ENCODE measurements at places on chromosomes 16 and 17.

DNA sequence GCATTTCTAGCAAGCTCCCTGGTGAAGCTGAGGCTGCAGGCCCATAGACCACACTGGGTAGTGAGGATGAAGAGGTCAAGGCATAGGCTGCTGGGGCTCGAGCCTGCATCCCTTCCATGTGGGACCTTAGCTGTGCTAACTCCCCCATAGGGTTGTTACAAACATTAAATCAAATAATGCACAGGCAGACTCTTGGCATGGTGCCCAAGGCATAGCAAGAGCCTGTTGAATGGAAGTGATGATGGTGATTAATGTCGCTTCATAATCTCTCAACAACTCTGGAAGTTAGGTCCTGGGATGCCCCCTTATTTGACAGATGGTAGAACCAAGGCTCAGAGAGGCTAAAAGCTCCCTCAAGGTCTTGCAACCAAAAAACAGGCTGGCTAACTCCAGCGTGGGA lies 283.9 kb upstream of the EEF2KMT start:
- DNase-seq = no peak

DNA sequence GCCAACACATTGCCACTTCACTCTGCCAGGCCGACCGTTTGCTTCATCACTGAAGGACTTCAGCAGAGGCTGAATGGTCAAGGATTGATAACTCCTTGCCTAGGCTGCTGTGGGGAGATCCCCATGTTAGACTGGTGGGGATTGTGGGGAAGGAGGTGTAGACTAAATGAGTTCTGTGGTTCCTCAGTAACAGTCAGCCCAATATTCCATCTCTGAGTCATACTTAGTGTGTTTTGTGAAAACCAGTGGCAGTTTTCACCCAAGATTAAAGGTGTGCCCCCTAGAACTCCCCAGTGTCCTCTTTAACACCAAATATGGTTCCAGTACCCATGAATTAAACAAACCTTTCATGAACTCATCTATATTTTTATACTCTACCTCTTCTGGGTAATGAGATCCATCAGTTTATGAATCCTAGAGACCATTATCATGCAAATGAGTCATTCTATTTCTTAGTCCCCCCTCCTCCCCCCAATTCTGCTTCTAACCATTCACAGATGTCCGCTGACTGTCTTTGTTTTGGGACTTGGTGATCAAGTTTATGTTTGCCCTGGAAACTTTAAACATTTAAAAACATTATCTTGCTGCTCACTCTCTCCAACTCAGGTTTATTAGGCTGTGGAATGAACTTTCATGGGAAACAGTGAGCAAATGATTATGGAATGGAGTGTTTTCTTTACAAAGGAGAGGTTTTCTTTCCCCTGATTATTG lies 66.8 kb upstream of the GAS7 start:
- peak; percentile 42 for DNase-seq

GRCh38 chr17:17236295-17237025 lies 508 bp downstream of the FLCN start:
- peak; percentile 49 for DNase-seq

DNA sequence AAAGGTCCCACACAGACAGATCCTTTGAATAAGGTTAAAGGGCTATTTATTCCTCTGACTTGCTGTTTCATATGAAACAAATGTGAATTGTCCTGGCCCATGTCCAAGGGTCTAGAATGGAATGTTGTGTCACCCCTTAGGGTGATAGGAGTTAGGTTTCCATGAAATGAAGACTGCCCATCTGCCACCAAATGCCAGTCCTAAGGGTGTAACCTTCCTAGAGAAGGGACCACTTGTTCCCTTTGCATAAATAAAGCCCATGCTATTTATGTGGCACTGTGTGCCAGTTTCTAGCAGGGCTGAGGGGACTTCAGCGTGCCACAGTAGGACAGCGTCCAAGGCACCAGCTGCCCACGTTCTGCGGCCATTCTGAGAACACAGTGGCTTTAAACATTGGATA lies 171.3 kb downstream of the ABCA8 start:
- no peak for DNase-seq

GRCh38 chr16:25580041-25580440 lies 111.7 kb upstream of the HS3ST4 start:
- no peak for DNase-seq

GRCh38 chr16:1184156-1184868 lies 31.4 kb downstream of the CACNA1H start:
- DNase-seq = no peak

GRCh38 chr16:62870554-62870953 lies 834.3 kb upstream of the CDH8 start:
- no peak for DNase-seq

DNA sequence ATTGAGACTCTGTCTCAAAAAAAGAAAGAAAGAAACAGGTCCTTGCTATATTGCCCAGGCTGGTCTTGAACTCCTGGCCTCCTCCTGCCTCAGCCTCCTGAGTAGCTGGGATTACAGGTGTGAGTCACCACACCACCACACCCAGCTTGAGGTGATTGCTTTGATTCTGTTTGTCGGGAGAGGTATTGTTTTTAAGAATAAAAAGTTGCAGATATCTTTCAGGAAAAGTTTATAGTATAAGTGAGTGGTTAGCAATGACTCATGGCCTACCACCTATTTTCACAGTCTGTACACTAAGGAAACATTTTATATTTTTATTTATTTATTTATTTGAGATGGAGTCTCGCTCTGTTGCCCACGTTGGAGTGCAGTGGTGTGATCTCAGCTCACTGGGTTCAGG lies 45.0 kb downstream of the RHOT1 start:
- DNase-seq = peak; percentile 8

DNA sequence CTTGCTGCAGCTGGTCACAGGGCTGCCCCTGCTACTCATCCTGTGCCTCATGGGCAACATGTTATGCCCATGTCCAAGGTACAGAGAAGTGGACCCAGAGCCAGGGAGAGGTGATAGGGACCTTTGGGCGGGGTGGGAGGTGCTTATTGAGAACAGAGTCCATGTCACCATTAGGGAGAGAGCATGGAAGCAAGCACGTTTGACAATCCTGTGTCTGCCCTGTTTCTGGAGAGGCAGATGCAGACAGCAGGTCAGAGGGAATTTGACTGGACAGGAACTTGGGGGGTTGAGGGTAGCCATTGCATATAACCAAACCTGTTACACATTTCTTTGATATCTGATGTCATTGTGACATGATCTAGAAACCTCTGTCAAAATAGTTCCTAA lies 14.3 kb upstream of the ARL4D start:
- DNase-seq = no peak

DNA sequence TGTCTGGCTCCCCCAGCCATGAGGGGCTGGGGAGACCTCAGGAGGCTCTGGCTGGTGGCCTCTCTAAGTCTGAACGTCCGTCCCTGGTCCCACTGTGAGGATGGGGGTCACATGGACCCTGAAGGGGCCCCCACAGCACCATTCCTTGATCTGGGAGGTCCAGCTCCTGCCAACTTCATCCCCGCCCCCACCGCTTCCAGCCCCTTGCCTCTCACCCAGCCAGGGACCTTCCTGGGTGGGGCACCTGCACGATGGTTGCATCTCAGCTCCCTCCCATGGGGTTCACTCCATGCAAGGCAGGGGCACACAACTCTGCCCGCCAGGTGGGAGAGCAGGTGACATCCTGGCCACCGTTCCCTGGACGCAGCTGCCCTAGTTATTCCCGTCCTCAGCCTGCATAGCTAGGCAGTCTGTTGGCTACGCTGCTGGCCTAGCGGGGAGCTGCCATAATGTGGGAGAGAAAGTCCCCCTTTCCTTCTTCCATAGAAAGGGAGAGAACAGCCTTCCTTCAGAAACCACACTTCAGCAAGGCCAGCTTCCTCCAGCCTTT lies 217.9 kb upstream of the RPL38 start:
- DNase-seq = no peak

DNA sequence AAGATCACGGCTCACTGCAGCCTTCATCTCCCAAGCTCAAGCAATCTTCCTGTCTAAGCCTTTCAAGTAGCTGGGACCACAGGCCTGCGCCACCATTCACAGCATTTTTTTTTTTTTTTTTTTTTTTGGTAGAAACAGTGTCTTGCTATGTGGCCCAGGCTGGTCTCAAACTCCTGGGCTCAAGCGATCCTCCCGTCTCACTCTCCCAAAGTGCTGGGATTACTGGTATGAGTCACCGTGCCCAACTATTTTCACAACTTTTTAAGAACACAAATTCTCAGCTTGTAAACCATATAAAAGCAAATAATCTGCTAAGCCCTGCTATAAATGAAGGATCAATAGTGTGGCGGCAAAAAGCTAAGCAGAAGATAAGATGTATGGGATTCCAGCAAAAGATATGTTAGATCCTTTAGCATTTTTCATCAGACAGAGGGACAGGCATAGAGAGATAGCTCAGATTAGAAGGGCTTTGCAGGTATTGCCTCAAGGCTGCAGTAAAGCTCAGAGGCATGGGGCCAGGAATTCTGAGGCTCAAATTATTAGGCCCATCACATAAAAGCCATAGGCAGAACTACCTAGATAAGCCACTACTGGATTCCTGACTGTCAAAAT lies 55.1 kb downstream of the EMP2 start:
- DNase-seq = no peak

- DNase-seq = no peak
Observed at GRCh38 chr17:17027442-17028058, 14.7 kb upstream of the MPRIP start.

GRCh38 chr16:17369421-17370222 lies 101.1 kb downstream of the XYLT1 start:
- DNase-seq = peak; percentile 10

GRCh38 chr16:9134306-9134705 lies 42.9 kb downstream of the HAPSTR1 start:
- no peak for DNase-seq

- DNase-seq = peak; percentile 79
Observed at GRCh38 chr17:30503558-30503957, 26.4 kb downstream of the GOSR1 start.

- peak; percentile 95 for DNase-seq
Observed at GRCh38 chr16:56241596-56241995, 50.3 kb downstream of the GNAO1 start.

DNA sequence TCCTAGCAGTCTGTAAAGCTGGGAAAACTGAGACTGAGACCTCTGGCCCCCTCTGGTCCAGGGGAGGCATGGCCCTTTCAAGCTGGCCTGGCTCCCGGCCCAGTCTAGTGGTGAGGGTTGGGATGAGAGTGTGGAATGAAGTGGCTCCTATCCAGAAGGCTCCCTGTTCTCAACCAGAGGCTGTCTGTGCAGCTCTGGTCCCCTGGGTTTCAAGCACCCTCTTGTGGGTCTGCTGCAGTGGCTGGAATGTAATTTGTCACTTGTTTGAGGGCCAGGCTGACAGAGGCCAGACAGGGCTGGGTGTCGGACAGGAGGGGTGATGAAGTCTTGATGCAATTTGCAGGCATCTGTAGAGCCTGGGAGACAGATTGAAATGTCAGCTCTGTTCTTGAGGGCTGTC lies 22.1 kb upstream of the PHF12 start:
- peak; percentile 90 for DNase-seq

DNA sequence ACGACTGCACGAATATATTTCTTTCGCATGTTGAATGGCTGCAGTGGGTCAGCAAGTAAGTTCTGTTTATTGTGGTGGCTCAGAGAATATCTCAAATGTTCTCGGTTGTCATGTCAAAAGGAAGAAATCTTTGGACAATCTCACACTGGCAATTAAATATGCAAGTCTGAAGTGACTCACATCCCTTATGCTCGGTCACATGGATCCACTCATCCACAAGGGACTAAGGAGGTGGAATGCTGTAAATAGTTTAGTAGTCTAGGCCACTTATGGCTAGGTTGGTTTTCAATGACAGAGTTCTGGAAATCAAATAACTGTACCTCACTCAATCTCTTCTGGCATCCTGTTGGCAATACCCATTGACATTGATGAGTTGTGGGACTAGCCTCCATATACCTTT lies 33.0 kb upstream of the PMP22 start:
- peak; percentile 87 for DNase-seq

DNA sequence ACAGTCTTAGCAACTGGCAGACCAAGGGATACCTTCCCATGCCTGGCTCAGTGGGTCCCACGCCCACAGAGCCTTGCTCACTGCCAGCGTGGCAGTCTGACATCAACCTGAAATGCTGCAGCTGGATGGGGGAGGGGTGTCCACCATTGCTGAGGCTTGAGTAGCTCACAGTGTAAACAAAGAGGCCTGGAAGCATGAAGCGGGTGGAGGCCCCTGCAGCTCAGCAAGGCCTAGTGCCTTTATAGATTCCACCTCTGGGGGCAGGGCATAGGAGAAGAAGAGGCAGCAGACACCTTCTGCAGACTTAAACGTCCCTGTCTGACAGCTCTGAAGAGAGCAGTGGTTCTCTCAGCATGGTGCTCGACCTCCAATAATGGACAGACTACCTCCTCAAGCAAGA lies 263.2 kb downstream of the KIF2B start:
- no peak for DNase-seq

Data from EH (cell line).